ENCODE measurements at places on chromosomes 16 and 17.

DNA sequence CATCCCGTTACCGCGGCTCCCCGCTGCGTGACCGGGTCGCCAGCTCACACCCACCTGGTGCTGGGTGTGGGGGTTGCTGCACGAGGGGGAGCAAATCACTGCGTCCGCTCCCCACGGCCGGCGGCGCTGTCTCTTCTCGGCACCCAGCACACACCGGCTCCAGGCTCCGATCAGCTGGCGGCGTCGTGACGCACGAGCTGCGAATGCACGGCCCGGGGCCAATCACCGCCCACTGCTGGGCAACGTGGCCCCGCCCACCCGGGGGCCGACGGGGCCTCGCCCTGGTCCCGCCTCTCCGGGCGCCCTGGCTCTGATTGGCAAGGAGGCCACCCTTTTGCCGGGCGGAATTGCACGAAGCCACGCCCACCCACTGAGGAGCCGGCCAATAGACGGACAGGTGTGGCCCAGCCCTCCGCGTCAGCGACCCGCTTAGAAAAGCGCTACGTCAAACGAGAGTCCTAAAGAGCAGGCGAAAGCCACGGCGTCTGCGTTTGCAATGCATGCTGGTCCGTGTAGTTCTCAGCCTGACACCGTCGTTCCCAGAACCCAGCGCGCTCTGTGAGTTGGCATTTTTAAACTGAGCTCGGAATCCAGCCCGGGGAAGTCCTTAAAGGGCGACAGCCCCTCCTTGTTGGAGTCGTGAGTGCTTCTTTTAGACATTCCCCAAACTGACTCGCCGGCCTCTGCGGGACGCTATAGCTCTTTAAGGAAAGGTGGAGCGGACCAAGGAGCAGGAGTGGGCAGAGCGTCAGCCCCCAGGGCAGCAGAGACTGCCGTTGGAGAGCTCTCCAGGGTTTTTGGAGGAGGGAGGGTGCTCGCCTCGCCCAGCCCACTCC, 6.1 kb upstream of the TLCD2 start:
- DNase-seq: peak; percentile 100

DNA sequence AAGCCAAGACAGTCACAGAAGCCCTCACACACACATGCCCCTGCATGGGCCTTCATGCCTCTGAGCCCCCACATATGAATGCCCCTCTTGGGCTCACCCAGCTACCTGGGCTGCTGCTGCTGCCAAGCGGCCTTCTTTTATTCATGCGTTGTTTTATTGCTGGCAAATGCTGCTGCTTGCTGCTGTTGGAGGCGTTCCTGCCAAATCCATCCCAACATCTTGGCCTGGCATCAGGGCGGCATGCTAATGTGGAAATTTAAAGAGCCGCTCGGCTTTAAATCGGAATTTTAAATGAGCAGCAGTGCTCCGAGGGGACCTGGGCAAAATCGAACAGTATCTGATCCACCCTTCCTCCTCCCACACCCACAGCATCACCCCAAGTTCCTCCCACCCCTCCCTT, 39.0 kb downstream of the NEUROD2 start:
- no peak for DNase-seq

DNA sequence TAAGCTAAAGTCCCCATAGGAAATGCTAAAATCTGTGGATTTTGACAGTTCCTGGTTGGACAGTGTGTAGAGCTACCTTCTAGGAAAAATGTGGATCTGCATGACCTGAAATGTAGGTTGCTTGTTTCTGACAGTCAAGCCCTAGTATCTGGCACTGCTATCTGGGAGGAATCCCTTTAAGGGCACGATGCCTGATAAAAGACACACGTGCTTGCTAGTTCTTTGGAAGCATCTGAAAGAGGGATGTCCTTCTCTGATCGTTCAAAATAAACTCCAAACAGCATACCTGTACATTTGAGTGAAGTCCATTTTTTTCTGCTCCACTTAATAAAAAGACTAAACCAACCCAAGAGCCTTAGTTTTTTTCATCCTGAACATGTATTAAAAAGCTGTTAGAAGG, 101.3 kb downstream of the CDK5R1 start:
- DNase-seq: no peak

DNA sequence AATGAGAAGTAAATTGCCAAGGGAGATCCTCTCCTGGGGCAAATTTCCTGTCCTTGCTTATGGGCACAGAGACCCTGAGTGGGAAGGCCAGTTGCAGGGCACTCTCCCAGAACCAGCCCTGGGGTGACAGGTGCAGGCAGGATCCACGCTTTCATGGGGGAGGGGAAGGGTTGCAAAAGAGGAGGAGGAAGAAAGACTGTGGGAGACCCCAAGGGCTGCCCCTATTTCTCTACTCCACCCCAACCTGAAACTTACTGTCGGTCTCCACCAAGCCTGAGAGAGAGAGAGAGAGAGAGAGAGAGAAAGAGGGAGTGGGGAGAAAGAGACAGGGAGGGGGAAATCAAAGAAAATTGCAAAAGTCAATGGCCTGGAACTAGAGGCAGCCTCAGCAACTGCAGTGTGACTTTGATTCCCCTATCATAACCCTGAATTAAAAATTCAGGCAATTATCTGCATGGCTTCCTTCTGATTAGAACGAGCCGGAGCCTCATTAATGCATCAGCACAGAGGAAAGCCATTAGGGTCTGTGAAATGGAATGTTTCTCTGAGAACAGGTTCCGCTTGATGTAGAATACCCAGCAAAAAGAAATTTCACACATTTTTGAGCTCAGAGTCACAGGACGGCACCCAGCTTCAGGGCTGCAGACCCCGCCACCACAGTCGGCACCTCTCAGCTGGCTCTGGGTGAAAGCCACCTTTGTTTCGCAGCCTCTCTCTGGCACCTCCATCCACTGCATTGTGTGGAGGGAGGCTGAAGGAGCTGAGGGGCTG, 45.1 kb upstream of the HNF1B start:
- no peak for DNase-seq

- DNase-seq: peak; percentile 46
These were observed 34.8 kb downstream of the TIMM22 start for GRCh38 chr17:1031711-1032110.
